ENCODE measurements at places on chromosomes 3 and 15.

GRCh38 chr3:18385706-18386105 lies 39.4 kb downstream of the SATB1 start:
- DNase-seq: no peak

DNA sequence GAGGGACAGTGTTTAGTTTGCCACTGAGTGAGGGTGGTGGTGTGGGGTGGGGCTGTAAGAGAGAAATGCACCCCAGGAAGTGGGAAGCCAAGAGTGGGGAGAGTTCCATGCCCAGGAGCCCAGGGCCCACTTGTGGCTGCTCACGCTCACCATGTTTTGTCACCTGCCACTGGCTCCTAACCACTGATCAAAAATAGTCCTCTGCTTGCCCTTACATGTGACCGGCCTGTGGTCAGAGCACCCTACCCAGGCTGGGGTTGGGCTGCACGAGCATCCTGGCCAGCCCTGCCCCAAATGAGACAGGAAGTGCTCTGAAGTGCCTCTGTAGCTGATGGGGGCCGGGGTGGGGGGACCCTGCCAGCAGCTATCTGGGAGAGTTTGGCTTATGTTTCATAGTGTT lies 216.3 kb downstream of the RPLP1 start:
- no peak for DNase-seq

DNA sequence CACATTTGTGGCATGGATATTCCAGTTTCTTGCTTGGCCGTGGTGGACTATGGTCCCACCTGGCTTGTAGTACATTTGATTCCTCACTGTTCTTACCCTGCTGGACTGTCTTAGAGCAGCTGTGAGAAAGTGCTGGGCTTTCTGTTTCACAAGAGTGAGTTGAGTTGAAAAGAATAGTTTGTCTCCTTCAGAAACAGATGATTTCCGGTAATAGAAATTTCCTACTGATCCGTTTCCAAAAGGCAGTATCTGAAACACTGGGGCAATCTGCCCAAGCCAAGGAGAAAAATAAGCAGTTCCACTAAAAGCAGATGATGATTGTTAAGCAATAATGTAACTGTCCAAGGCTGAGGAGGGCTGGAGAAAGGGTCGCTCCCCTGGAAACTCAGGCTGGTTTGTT lies 96.0 kb downstream of the SUCLG2 start:
- no peak for DNase-seq

DNA sequence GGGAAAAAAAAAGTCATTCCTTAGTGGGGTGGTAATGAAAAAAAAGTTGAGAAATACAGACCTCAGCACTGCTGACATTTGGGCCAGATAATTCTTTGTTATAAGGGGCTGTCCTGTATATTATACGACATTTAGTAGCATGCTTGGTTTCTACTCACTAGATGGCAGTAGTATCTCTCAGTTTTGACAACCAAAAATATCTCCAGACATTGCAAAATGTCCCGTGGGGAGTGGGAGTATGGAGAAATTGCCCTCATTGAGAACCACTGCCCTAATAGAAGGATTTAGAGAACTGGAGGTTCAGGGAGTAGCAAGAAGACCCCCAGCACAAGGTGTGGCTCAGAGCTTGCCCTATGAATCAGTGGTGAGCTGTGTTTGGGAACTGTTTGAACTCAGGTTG lies 28.6 kb upstream of the TEX264 start:
- no peak for DNase-seq

- no peak for DNase-seq
Observed at GRCh38 chr3:46468753-46469600, 4.3 kb upstream of the LTF start.

- no peak for DNase-seq
Observed at GRCh38 chr15:100769975-100770340, 109.7 kb upstream of the ALDH1A3 start.

DNA sequence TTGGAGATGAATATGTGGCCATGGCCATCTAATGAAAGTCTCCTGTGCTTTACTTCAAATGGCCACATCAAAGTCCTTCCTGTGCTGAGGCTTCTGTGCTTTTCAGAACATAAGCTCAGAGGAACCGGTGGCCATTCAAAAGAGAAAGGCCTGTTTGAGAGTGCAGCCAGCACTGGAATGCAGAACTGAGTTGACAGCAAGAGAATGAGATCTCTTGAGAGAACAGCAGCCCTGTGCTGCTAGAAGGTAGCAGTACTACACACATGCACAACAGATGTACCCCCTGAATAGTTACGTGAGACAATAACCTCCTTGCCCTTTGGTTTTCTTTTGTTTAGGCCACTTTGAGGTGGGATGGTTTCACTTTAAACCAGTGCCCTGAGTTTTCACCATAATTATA lies 292.5 kb downstream of the PTPRG start:
- DNase-seq: no peak

GRCh38 chr3:5429517-5429890 lies 242.0 kb downstream of the EDEM1 start:
- DNase-seq: no peak

- DNase-seq: no peak
Observed at GRCh38 chr3:34111361-34111760, 312.9 kb downstream of the PDCD6IP start.

- DNase-seq: no peak
Observed at GRCh38 chr3:73465926-73466325, 158.8 kb downstream of the PDZRN3 start.

DNA sequence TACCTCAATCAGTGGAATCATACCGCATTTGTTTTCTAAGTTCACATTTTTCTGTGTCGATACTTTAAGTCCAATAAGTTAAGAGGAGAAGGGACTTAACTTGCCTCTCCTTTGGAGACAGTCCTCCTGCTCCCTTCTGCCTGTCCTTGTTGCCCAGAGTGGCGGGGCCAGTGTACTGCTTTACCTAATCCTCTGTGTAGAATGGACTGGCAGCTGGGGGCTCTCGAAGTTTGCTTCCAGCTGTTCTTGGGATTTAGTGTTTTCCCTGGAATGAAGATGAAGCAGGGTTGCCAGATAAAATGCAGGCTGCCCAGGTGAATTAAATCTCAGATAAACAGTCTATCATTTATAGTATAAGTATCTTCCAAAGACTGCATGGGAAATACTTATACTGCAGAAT lies 287.6 kb upstream of the C2CD4B start:
- DNase-seq: no peak

DNA sequence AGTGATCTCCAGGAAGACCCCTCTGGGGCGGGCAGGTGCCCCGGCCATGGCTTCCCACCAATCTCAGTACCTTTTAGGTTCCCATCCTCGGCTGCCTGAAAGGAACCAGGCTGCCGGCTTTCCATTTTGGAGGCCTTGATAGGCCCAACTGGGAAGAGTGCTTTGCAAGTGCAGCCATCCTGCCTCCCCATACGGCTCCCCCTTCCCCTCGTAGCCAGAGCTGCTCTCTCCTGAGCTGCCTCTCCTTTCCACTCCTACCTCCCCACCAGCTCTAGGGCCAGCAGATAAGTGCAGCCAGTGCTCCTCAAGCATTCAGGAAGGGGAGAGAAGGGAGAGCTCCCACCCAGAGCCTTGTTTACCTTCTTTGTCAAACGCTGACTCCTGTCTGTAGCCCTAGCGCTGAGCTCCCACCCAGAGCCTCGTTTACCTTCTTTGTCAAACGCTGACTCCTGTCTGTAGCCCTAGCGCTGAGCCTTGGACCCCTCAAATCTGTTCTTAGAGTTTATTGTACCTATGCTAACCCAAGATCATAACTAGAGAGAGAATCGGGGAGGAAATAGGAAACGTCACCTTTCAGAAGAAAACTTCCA lies 133.0 kb downstream of the LRRK1 start:
- DNase-seq: no peak

GRCh38 chr3:71521940-71522876 lies 61.3 kb downstream of the FOXP1 start:
- no peak for DNase-seq

DNA sequence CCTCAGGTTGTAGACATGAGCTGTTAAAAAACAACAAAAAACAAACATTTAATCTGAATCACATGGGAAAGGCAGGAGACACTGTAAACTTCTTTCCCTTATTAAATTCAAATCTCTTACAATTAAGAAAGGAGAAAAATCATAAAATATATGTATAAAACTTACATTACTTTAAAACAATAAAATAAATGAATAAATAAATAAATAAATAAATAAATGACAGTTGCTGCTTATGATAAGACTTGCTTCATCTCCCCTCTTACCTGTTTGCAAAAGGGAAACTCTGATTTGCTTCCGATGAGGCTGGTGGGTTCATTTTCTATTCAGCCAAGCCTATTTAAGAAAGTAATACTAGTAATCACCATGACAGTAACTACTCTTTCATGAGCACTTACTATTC lies 353.4 kb upstream of the TBL1XR1 start:
- no peak for DNase-seq

DNA sequence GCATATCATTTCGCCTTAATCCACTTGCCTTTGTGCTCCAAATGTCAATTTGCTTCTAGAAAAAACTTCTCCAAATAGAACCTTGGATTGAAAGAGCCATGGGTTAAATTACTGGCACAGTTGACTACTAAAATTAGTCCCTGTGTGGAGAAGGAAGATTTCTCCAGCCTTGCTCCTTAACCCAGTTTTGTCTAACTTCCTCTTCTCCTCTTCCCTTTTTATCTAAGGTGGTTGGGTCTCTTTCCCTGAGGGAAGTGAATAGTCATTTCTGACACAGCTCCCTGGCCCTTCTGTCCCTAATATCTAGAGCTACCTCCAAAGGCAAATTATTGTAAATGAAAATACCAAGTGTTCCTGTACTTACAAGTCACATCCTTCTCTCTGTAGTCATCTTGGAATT lies 527.9 kb upstream of the TBL1XR1 start:
- DNase-seq: no peak

DNA sequence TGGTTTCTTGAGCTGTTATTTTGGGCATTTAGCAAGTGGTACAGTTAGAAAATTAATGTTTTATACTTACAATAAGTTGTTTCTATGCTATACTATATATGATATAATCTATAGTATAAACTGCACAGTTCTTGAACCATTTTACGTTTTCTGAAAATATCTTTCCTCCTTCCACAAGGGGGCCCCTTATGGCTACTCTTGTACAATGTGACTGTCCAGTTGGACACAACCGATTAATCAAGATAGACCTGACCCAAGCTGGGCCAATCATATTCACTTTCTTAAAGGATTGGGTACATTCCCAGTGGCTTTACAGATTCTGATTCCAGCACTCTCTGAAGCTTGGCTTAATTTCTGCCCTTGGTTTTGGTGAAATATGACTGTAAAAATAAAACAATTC lies 953.4 kb downstream of the AGBL1 start:
- DNase-seq: no peak

GRCh38 chr3:25273582-25274171 lies 154.4 kb upstream of the RARB start:
- no peak for DNase-seq

GRCh38 chr3:109325109-109325508 lies 8.8 kb upstream of the DPPA2 start:
- no peak for DNase-seq

- no peak for DNase-seq
Observed at GRCh38 chr15:91219206-91219605, 119.1 kb downstream of the SV2B start.

DNA sequence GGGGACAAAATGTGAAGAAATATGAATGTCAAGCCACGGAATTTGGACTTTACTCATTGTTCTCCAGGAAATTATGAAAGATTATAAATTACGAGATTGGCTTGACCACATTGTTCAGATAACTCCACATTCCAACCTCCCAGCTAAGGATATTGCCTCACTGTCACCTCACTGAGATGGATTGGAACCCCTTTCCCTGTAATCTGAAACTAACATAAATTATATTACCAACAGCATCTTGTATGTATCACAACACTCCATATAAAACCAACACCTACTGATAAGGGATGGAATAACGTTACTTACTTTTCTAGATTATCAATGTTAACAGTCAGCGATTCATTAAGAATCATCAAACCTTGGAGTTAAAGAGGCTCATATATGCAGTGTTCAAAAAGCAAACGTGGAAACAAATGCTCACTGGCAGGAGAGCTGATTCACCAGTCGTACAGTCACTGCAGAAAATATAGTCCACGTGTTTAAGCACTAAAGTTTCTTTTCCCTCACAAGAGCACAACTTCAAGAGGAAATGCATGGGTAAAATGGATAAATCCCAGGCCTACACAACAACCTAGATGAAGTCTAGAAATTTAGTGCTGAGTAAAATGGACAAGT lies 451.5 kb downstream of the FGF12 start:
- DNase-seq: no peak

DNA sequence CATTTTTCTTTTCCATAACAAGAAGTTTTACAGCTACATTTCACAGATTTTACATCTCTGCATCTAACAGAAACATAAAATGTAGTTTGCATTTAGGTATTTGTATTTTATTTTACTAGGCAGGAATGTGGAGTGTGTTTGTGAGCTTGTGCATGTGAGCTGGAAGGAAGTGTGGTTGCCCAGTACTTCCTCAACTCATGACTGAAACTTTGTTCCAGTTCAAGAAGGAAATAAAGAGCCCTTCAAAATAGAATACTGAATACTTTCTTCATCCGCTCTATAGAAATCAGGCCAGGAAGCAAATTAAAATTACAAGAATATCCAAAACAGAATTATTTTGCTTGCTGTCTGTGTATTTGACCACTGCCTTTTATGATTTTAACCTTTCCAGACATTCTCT lies 81.3 kb downstream of the CHL1 start:
- DNase-seq: no peak

DNA sequence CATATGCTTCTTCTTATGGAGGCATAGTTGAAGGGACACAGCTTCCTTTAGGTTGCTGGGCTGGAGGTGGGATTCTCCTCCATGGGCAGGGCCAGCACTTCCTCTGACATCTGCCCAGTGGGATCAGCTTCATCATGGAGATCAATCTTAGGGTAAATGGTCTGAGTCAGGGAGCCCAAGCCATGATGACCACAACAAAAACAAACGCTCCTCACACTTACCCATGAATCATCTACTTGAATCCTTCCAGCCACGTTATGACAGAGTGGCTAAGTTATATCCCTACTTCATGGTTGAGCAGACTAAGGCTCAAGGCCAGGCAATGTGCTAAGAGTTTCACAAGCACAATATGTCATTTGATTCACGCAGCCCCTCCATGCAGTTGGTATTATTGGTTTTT lies 87.2 kb upstream of the NMNAT3 start:
- DNase-seq: no peak

DNA sequence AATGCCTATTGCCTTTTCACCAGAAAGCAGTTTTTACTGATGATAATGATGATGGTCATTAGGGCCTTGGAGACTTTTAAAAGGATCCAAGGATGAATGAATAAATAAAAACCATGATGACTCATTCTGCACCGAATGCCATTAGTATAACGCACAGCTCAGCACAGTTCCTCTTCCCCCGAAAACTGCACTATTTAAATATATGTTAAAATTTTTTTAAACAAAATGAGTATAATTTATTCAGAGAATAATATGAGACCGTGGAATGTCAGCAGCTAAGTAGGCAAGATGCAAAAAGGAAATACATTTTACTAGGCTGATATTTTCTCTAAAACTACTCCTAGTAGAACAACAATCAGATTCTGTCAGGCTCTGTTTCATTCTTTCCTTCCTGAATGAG lies 83.4 kb upstream of the NANOGP8 start:
- no peak for DNase-seq

- no peak for DNase-seq
Observed at GRCh38 chr3:17579289-17580031, 163.0 kb downstream of the TBC1D5 start.
